ENCODE measurements at places on chromosomes 3 and 15. TPM values are rescaled to one million over a fixed set of nuclear protein-coding genes. Genes with fewer than 3 reads are reported as not detected.

Gene ATP10A
- total RNA-seq: 27.2 TPM

DNA sequence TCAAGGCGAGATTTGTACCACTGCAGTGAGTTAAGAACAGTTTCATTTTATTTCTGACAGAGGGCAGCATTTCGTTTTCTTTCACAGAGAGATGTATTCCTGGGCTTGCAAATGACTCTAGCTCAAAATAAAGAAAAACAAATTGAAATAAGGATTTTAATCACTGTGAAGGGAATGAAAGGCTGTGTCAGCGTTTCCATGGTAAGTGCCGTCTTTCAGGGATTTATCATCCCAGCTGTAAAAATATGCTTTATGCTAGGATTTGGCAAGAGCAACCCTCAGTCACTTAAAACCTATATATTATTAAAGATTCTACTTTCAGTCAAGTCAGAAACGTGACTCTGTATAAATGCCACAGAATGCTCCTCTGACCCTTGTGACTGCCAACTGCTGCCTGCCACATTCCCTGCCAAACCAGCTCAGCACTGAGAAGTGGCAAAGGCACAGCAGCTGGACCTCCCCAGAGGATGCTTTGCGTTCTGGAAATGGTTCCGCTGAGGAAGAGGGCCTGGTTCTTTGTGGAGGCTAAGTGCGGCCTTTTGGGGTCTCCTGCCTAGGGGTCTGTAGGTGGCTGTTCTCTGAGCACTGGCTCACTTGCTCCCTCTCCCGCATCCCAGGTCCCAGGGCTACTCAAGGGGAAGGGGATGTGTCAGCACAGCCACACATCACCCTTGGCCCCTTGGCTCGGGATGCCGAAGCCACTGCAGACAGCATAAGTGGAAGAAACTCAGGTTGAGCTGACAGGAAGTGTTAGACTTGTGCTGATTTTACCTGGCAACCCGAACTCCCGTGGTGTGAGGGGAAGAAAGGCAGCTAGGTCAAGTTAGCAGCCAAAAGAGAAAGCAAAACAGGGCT, 56.6 kb upstream of the POMGNT2 start:
- DNase-seq: no peak

DNA sequence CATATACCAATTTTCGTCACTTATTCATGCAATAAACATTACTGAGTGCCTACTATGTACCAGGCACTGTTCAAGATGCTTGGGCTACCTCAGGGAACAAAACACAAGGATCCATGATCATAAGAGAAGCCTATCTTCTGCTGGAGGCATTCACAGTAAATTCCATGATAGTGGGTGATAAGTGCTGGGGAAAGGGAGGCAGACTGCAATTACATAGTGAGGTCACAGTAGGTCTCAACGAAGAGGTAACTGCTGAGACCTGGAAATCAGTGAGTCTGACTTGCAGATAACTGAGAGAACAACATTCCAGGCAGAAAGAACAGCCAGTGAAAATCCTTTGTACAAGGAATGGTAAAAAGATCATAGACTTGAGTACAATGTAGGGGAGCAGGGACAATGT, 33.6 kb downstream of the RAF1 start:
- DNase-seq: no peak

- DNase-seq: no peak
These were observed 32.1 kb upstream of the PCSK6 start for GRCh38 chr15:101521591-101521990.

GRCh38 chr15:101496198-101496986, 6.9 kb upstream of the PCSK6 start:
- DNase-seq: no peak

DNA sequence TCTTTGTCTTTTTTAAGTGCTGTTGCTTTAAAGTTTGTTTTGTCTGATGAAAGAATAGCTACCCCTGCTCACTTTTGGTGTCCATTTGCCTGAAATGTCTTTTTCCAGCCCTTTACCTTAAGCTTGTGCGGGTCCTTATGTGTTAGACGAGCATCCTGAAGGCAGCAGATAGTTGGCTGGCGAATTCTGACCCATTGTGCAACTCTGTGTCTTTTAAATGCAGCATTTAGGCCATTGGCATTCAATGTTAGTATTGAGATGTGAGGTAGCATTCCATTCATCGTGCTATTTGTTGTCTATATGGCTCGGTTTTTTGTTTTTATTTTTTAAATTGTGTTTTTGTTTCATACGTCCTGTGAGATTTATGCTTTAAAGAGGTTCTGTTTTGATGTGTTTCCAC, 55.0 kb downstream of the ZDHHC19 start:
- no peak for DNase-seq

DNA sequence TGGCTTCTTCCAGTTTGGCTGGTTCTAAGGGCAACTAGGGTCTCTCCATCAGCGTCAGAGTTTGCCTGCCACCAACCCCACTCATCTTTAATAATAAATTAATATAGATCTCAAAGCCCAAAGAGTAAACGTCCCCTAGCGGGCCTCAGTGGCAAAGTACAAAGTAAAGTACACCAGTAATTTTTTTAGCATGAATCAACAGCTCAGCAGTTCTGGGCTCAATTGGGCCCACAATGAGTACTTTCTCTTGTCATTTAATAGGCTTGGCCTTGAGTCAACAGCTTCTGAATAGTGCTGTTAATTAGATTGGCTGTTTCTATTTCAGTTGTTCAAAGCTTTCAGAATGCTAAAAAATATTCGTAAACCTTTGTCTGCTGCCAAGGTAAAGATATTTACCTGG, 89.0 kb upstream of the PFN2 start:
- no peak for DNase-seq

GRCh38 chr3:129888771-129889170, 4.7 kb downstream of the TMCC1 start:
- no peak for DNase-seq

DNA sequence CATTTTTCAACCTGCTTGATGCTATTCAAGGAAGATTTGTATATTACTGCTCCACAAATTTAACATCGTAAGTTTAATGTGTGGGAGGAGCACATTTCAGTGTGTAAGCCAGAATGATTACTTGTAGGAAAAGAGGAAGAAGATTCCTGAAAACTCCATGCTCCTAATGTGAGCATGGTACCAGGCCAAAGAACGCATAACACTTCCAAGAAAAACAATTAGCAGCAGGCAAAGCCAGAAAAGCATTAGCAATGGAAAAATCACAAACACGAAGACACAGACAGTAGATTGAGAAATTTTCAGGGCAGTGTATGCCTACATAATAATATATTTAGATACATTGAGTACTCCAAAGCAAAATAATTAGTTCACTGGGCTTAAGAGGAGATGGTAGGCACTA, 96.6 kb upstream of the CBLB start:
- no peak for DNase-seq

- DNase-seq: no peak
These were observed 7.1 kb downstream of the FSTL1 start for GRCh38 chr3:120443626-120444123.
